ENCODE measurements at places on chromosomes 1 and 21.
A peak's percentile ranks its signal among the peaks of the same experiment; 100 is the strongest.

GRCh38 chr1:100626397-100626796 lies 88.5 kb downstream of the GPR88 start:
- DNase-seq: no peak

GRCh38 chr1:114610546-114611245 lies 29.3 kb upstream of the BCAS2 start:
- DNase-seq: no peak

DNA sequence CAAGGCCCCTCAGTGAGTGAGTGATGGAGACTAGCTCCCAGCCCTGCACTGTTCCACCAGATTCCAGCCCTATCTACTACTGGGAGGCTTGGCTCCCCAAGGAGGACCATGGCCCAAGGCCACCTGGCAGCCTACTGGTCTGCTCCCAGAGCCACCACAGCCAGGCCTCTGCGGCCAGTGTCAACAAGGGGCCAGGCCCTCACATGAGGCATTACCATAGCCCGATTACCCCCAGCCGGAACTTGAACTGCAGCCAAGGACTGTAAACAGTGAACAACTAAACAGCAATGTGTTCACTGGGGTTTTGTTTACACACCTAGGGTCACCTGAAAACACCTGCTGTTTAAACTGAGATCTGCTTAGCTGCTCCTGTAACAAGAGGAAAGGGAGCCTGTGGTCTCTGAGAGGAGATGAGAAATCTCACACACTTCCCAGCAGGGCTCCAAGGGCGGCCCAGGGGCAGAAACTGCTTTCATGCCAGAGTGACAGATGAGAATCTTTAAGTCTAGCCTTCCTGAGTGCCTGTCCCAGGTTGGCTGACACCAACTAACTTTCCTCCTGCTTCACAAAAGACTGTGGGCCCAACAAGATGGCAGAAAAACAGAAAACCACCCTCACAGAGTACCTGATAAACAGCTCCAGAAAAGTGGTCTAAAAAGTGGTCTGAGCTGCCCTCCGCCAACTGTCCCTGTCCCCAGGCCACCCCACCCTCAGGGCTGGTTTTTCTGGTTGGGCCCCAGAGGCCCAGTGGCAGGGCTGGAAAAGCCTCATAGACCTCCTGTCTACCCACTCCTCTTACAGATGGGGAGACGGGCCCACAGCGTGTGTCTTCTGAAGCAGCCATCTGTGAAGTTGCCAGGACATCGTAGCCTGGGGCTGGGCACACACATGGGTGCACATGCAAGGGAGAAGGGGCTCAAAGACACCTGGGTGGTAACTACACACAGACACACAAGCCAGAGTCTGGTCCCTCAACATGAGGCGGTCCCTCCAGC lies 28.8 kb downstream of the MEF2D start:
- no peak for DNase-seq

DNA sequence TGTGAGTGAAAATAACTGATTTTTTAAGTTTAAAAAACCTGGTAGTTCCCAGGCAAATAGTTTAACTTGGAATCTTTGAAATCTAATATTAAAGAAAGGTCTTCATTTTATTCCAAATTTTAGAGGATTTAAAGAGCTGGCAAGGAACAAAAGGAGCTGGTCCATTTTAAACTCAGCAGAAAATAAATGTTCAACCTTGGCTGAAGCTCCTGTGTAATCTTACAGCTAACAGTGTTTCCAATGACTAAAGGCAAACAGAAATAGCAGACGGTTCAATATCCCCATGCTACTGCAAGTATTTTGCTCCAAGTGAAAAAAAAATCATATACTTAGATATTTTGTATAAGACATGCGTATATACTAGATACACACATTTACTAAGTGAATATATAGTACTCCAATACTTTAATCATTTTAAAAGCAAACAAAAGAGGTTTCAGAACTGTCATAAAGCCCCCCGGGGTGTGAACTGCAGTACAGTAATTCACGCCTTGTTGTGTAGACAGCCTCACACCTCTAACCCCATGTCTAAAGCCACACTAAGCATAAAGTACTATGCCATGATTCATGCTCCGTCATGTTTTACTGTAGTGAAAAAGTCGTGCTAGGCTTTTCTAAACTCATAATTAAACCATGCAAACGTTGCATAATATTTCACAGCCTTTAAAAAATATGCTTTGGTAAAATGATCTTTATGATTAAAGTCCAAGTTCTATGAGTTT lies 132.2 kb downstream of the CLIC6 start:
- no peak for DNase-seq

DNA sequence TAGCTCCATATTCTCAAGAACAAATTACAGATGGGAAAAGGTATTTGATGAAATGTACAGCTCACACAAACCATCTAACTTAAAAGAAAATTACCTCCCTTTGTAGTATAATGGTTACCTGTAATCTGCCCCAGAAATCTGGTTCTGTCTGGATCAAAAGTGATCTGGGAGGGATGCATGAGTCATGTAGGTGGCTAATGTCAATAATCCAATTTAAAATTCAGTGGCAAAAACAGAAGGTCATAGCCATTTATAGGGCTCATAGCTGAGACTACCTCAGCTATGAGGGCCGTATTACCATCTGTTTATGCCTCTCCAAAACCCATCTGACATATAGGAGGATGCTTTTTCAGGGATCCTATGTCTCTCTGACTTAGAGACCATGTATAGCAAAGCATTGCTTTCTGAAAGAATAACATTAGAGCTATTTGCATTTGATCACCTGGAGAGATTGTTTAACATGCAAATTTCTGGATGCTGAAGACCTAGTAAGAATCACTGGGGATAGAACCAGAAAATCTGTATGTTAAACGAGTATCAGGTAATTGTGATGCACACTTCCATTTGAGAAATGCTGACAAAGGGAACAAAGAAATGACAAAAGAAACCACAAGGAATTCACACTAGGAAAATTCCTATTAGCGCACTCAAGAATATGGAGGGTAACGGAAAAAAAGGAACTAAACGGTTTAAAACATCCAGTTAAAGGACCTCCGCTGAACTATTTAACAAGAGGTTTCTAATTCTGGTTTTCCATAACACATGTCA lies 17.6 kb downstream of the PAXBP1 start:
- DNase-seq: no peak

GRCh38 chr21:36966066-36966820 lies at the start of gene HLCS:
TSS of gene HLCS (minus strand) at chr21:36966669. CDS start at chr21:36966638, 31 bp downstream.
- DNase-seq: peak; percentile 41

DNA sequence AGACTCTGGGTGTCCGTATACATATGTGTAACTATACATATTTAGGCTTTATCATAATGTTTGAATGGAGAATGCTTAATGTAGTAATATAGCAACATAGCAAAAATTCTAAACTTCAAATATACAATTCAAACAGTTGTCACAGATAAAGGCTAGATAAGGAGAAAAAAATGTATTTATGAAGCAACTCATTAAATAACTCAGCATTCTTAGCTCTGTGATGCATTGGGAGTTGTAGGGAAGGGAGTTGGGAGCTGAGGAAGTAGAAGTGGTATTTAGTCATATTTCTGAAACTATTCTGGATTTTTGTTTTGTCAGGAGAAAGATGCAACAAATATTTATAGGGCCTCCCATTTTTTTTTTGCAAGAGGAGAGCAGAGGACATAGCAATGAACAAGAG lies 197.8 kb downstream of the PBX1 start:
- no peak for DNase-seq
